Activated T-cell treated with anti-CD3 and anti-CD28 coated beads, Interleukin-2, amount 50 U/mL, for 1 hour (primary cell): ENCODE measurements at places on chromosomes 12 and 14.

GRCh38 chr12:45232756-45233372 lies 17.0 kb downstream of the ANO6 start:
- no peak for DNase-seq

DNA sequence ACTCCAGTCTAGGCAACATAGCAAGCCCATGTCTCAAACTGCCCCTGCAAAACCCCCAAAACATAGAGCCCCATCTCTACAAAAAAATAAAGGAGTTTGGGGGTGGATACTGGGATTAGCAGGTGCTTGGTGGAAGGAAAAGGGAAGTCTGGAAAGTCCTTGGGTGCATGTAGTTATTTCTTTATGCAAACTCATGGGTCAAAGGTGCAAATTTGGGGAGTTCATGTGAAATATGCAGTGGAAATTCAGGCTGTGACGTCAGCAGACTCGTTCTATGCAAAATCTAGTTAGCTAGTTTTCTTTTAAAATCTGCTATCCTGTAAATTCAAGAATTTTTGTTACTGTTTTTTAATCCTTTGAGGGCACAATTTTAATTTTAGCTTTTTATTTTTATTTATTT lies 51.3 kb downstream of the GNS start:
- no peak for DNase-seq

GRCh38 chr14:59328454-59328853 lies 136.7 kb downstream of the GPR135 start:
- DNase-seq = no peak

DNA sequence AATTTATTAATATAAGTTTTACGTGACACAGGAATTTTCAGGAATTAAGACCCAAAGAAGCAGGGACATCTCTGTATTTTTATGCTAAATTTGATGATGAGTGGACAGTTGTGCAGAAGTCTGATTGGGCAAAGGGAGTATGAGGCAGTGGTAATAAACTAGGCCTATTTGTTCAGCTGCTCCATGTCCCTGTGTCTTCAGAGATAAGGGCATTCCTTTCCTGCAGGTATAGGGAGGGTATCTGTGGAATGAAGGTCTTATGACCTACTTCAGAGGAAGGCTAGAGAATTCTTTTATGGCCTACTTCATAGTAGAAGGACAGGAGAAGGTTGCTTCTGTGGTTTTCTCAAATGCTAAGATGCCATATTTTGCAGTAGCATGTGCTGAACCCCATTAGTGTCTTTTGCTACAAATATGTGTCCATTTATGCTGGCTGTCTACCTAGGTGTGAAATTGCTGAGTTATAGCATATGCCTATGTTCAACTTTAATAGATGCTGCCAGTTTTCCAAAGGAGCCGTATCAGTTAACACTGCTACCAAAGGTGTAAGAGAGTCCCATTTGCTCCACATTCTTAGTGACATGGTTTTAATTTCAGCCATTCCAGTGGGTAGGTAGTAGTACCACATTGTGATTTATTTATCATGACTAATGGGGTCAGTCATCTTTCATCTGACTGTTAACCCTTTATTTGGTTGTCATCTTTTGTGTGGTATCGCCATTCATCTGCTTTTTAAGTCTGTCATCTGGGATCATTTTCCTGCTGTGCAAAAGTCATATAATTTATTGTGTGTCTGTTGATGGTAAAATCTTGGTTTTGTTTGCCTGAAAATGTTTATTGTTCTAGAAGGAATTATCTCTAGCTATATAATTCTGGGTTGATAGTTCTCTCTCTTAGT lies 410.7 kb upstream of the RGS6 start:
- DNase-seq = no peak

- no peak for DNase-seq
Measured at GRCh38 chr12:75827061-75827460, 204.5 kb downstream of the PHLDA1 start.

GRCh38 chr14:42316693-42317092 lies 710.0 kb downstream of the LRFN5 start:
- DNase-seq = no peak

DNA sequence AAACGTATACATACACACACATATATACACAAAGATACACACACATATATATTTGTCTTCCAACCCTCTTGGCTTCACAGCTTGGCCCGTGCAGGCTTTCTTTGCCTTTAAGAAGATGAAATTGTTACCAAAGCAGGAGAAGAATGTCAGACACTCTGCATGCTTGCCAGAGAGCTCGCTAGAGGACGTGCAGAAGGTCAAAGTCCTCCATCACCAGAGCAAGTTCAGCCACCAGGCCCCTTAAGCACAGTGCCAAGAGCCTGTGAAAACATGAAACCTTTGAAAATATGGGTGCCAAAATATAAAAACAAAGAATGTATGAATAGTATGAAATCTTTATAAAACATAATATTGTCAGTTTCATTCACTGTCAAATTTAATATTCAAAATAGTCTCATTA lies 14.9 kb upstream of the MCRS1 start:
- no peak for DNase-seq

DNA sequence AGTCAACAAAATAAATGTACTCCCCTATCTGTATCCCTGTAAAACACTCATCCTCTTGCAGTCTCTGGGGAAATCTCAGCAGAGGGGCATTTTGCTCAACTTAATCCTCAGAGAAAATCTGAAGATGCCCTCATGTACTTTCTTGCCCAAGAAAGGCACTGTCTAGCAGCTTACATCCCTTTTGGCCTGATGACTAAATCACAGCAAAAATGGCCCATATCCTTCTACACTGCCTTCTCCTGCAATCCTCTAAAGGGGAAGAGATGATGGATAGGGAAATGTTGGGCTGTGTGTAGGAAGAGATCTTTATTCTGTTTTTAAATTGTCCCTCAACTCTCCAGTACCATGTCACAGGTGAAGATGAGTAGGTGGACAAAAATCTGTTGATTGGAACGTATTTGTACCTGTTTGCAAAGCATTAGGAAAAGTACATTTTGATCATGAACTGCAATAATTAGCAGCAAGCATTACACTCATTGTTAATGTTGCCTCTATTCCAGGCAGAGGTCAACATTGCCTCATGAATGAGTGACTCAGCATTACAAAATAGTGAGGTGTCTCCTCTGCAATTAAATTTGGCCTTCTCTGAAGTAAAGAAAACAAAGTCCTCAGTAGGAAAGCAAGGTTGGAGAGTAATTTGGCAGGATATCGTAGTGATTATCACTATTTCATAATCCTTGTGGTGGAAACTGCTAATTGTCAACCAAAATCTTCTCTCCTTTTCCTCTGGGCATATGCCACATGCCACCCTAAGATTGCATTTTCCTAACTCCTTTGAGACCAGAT lies 172.4 kb upstream of the CAND1 start:
- DNase-seq = no peak

DNA sequence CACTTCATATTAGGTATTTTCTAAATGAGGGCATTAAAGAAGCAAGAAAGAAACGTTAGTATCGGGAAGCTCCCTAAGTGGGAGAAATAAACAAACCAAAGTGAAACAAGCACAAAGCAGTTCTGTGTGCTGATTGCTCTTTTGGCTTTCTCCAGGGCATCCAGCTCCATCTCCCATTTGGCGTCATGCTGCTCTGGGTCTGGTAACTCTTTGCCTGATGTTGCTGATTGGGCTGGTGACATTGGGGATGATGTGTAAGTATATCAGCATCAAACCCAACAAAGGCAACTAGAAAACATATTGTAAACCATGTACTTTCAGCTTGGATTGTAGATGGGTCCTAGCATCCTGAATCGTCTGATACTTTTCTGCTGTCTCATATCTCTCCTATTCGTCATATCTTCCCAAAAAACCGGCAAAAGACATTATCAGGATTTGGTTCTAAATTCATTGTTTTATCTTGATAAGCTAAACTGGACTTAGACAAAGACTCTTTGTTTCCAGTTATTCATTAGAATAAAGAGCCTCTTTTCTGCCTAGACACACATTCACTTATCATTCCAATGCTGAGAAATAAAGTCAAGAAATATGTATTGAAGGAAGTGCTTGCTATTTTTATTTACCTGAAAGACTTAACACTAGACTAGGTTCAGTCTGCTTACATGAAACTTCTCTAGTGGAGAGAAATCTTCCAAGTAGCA lies 2.4 kb downstream of the CLEC12B start:
- no peak for DNase-seq

GRCh38 chr12:93407054-93407962 lies 29.6 kb downstream of the NUDT4 start:
- no peak for DNase-seq

GRCh38 chr12:110079477-110080400 lies 31.4 kb upstream of the C12orf76 start:
- DNase-seq = peak; percentile 71

GRCh38 chr12:42846782-42847181 lies 257.2 kb upstream of the PRICKLE1 start:
- no peak for DNase-seq

- no peak for DNase-seq
Measured at GRCh38 chr12:57764662-57765002, 2.2 kb downstream of the CYP27B1 start.

- DNase-seq = no peak
Measured at GRCh38 chr12:47834199-47834903, 14.6 kb upstream of the HDAC7 start.

DNA sequence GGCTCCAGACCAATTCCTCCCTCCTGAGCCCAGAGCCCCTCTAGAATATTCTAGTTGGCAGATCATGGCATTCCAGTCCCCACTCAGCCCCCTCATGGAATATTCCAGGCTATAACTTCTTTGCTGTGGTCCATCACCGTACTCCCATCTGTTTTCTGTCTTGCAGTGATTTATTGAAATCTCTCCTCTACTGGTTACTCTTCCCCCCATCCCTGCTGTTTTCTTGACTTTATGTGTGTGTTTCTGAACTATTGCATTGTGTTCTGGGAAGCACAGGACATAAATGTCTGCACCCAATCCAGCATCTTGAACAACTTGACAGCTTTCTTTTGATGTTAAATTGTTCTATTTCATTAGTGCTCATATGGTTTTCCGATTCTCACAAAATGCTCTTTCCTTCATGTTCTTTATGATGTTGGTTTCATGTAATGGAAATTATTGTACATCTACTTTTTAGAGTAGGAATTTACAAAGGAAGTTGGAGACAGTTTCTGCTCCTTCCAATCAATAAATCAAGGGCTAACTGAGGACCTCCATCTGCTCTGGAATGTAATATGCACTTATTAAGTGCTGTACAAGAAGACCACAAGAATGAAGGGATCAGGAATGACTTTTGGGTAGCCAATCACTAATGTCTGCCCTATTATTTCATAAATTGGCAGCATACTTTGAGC lies 26.3 kb downstream of the PDE6H start:
- DNase-seq = no peak

GRCh38 chr12:110922652-110923051 lies 2.3 kb upstream of the MYL2 start:
- no peak for DNase-seq

DNA sequence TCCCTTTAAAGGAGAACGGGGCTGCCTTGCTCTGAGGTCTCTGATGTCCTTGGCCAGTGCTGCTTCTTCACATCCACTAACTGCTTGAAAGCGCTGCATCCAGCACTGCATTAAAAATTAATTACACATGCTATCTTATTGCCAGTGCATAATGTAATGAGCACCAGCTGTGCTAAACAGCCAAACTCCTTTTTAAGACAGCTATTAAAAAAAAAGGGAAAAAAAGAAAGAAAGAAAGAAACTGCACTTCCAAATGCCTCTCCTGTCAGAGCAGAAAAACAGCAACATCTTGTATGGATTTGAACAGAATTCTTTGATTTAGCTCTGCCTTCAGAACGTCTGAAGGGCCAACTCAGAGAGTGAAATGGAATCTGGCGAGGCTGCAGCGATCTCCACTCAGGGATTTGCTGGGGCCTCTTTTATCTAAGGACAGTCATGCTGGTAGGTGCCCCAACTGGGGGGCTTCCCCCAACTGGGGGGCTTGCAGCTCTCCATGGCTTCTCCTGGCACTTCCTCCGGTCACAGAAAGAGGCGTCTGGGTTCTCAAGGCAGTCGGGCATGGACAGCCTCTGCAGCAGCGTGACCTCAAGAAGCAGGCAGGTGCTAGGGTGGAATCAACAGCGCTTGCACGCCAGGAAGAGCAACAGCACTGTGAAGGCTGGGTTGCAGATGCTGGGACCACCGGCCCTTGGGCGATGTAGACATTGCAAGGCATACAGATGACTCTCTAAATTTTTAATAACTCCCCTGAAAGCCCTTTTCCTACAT lies 46.4 kb downstream of the BCL11B start:
- DNase-seq = no peak

- DNase-seq = no peak
Measured at GRCh38 chr14:103185051-103186029, 62.1 kb downstream of the TNFAIP2 start.

GRCh38 chr12:63882844-63883243 lies 38.3 kb downstream of the SRGAP1 start:
- no peak for DNase-seq

- DNase-seq = no peak
Measured at GRCh38 chr12:12510141-12510540, 52.5 kb downstream of the DUSP16 start.

- DNase-seq = no peak
Measured at GRCh38 chr14:61435563-61436337, 114.4 kb downstream of the PRKCH start.

DNA sequence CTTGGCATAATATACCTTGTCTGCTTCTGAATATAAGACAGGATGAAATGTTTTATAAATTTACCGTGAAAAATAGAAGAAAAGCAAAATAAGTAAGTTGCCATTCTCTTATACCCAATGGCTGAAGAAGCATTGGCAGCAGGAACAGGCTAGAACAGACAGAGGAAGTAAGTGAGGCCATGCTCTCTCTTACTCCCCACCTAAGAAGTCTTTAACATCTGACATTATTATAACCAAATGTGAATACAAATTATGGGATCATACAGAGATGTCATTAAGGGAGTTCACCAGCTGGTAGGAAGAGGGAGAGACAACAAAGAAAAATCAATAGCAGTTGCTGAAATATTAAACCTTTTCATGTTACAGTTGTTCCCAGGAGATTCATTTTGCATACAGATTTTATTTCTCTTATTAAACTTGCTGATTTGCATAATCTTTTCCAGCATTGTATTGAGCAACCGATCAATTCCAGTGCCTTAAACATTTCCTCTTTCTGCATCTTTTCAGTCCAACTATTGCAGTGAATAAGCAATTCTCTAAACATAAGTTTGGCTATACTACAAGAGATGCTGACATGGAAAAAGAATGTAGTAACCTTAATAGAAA lies 270.6 kb downstream of the SLC6A15 start:
- DNase-seq = no peak

- no peak for DNase-seq
Measured at GRCh38 chr12:6582196-6582595, 14.1 kb upstream of the NOP2 start.

- DNase-seq = no peak
Measured at GRCh38 chr12:113407931-113408600, 4.4 kb upstream of the SDS start.

DNA sequence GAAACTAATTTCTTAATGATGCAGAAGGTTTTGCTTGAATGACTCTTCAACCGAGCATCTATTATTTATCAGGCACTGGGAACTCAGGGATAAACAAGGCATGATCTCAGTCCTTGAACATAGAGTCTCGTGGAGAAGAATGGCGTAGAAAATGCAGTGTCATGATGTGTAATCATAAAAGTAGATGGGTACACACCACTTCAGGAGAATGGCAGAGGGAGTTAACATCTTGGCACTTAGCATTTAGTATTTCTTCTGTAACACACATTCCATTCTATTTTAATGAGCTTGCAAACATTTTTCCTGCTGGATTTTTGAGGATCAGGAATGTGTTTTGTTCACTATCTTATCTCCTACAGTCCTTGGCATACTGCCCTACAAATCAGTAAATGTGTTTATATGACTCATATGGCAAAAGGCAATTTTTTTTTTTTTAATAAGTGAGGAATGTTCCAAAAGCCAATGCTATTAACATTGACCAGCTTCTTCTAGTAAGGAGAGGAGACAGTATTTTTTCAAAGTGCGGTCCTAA lies 3.8 kb downstream of the TXNRD1 start:
- DNase-seq = no peak
